ENCODE measurements at places on chromosomes 12 and 14. TPM values are rescaled to one million over a fixed set of nuclear protein-coding genes. Genes with fewer than 3 reads are reported as not detected.
A peak's percentile ranks its signal among the peaks of the same experiment; 100 is the strongest.

Gene NTS
- total RNA-seq: 1.2 TPM

Gene HAL
- total RNA-seq: 0.73 TPM

Gene SLC17A8
- 8.8 TPM for total RNA-seq

Gene CRACR2A
- total RNA-seq: 5.4 TPM

Gene ZNF385A
- total RNA-seq: 1.7 TPM

Gene INSM2
- total RNA-seq: 9.6 TPM

Gene DPY19L2
- 43.7 TPM for total RNA-seq

Gene CEBPE
- not detected for total RNA-seq

Gene IGF1
- 7.1 TPM for total RNA-seq

- DNase-seq: no peak
Observed at GRCh38 chr14:100832311-100832960, 6.5 kb downstream of the MEG3 start.

GRCh38 chr14:32724867-32725471, 213.7 kb upstream of the NPAS3 start:
- DNase-seq: peak; percentile 17

DNA sequence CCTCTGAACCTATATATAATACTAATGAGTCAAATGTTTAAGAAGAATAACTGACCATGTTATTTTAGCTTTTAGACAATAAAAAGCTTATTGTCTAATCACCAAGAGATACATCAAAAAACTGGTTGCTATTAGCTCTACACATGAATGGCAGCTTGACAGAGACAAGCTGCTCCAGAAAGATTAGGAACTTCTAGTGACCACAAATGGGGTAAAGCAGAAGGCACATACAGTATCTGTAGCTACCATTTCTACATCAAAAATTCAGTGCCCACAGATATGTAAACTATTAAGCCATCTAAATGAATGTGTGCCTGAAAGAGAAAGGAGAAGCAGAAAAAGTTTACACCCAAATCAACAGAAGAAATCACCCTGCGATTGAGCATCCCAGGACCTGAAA, 2.4 kb downstream of the AREL1 start:
- DNase-seq: no peak

GRCh38 chr14:96198430-96199130, 6.1 kb upstream of the BDKRB2 start:
- DNase-seq: no peak

GRCh38 chr12:54629925-54630324, 4.8 kb downstream of the LACRT start:
- peak; percentile 39 for DNase-seq

DNA sequence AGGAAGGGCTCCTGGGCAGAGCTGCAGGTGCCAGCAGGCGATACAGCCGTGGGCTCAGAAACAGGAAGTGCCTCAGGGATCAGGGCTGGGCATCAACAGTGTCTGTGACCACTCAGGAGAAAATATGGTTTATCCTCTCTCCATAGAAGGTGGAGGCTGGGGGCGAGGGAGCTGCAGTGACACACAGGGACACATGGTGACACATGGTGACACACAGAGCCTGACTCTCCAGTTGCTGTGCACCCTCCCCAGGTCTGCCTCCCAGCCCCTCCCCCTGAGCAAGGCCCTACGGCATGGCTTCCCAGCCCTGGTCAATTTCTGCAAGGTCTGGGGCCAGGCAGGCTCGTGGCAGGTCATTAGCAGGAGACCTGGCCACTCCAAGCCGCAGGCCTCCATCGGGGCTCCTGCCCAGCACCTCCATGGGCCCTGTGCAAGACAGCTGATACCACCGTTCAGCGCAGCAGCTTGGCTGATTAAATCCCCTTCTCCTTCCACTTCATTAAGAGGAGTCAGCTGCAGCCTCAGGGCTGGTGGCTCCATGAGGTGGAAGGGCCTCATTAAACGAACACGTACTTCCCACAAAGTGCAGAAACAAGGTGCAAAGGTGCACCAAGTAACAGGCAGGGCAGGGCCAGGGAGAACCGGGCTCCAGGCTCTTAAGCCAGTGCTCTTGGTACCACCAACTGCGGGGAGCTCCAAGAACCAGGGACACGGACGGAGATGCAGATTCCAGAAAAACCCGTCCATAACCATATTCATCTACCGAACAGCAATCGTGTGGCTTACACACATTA, 60.7 kb downstream of the CCNK start:
- DNase-seq: no peak

- no peak for DNase-seq
Observed at GRCh38 chr12:88703790-88704189, 123.5 kb upstream of the KITLG start.

- peak; percentile 77 for DNase-seq
Observed at GRCh38 chr12:130686511-130686991, 29.5 kb downstream of the RIMBP2 start.

- DNase-seq: no peak
Observed at GRCh38 chr12:60071759-60072191, 475.9 kb downstream of the SLC16A7 start.

DNA sequence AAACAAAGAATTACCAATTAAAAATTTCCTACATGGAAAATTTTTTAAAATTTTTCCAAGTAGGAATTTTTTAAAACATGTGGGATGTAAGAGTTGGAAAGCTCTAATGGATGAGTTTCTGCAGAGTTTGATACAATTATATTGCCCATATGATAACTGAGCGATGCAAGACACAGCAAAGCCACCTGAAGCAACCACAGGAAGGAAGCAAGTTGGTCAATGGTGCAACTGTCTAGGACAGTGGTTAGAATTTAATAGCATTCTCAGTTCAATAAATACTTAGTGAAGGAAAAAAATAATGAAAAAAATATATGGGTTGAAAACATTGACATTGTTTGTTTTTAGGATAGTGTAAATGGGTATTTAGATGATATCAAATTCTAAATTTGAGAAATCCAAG, 178.6 kb upstream of the GARIN2 start:
- no peak for DNase-seq

- DNase-seq: no peak
Observed at GRCh38 chr14:49851813-49852212, 775 bp downstream of the NEMF start.

- no peak for DNase-seq
Observed at GRCh38 chr12:48119834-48120195, 651 bp downstream of the PFKM start.

DNA sequence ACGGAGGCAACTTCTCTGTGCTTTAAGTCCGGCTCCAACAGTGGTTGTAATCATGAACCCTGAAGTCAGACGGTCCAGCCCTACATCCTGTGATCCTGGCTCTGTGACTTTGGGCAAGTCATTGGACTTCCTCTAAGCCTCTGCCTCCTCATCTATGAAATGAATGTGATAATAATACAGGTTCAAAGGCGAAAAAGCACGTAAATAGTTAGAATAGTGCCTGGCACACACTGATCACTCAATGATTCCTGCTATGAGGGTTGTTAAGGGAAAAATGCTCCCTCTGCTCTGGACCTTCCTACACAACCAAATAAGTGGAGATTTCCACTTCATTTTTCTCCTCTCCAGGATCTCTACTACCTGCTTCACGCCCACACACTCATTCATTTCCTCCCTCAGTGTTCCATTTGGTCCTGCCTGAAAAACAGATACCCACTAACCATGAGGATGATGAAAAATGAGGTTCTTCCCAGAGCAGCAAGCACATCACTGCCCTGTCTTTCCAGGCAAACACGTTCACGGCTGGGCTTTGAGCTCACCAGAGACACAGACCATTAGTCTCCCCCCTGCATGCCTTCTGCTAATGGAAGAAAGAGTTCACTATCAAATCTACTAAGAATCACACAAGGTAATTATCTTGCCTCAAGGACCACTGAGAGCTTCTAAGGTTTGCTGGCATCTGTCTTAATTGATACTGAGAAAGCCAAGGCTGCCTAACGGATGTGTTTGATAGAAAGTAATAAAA, 13.2 kb downstream of the NUAK1 start:
- no peak for DNase-seq

- DNase-seq: no peak
Observed at GRCh38 chr12:118355843-118356242, 16.9 kb downstream of the TAOK3 start.

DNA sequence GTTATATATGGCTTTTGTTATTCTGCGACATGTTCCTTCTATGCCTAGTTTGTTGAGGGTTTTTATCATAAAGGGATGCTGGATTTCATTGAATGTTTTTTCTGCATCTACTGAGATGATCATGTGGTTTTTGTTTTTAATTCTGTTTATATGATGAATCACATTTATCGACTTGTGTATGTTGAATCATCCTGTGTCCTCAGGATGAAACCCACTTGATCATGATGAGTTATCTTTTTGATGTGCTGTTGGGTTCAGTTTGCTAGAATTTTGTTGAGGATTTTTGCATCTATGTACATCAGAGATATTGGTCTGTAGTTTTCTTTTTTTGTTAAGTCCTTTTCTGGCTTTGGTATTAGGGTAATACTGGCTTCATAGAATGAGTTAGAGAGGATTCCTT, 291.2 kb downstream of the AKAP6 start:
- DNase-seq: no peak

- DNase-seq: no peak
Observed at GRCh38 chr12:42426746-42427145, 100.8 kb downstream of the PPHLN1 start.

DNA sequence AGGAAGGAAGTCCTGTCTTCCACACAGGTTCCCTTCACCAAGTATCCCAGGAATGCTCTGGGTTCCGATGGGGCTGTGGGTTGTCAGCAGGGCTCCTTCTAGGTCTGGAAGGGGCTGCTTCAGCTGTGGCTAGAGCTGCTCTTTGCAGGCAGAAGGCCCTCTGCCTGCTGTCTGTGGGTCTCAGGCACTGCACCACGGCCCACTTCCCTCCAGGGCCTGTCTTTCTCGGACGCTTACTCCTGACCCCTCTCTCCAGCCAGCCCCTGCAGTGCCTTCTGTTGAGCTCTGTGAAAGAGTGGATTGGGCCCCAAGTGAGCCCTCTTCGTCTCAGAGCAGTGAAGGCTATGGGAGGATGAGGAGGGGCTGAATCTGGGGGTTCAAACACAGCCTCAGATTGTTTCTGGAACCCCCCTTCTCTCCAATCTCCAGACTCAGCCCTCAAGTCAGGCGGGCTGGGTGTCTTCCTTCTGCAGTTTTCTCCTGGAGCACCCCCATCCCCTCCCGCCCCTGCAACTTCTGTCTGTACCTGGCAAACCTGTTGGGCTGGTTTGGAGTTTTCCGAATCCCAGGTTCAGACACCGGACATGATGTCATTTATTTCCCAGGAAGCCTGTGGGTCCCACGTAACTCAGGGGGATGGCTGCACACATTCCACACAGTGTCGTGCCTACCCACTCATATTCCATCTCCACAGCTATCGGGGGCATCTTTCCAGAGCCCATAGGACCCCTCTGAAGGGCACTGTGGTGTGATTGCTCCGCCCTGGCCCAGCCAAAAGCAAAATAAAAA, 24.9 kb upstream of the SPPL3 start:
- DNase-seq: no peak

DNA sequence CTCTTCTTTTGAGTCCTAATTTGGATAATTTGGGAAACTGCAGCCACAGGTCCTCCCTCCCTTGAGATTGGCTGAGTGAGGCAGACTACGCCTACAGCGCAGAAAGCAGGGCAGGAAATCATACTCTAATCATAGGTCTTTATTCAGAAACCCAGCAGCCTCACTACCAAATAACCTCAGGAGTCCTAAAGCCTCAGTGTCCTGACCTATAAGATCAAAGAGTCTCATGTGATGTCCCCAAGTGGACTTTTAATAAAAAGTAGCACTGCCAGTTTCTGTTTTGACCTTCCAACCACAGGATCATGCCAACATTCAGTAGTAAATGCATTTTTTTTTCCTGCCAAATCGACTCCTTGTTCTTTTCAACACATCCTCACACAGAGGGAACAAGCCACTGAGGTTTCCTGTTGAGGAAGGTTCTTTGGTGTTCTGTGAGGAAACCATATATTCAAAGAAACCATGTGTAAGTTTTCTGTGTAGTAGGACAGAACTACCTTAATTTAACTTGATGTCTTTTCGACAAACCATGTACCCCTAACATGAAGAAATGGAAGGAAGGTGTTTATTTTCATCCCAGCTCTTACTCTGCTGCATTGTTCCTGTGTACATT, 72.2 kb downstream of the VCPKMT start:
- DNase-seq: no peak

DNA sequence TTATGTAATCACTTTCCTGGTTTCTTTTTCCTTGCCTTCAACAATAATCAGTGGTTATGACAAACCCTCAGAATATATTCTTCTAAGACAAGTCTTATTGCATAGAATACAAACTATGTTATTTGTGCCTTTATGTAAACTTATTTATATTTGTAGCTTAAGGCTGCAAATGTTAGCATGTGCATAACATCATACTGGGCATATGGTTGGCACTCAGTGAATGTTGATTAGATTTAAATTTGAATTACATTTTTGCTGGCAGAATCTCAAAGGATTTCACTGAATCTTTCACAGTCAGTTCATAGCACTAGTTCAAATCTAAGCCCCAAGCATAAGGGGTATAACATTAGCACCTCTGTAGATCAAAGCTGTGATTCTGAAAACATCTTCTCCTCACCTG, 113.2 kb upstream of the AEBP2 start:
- DNase-seq: no peak
